ENCODE measurements at places on chromosomes 11 and 22.
A peak's percentile ranks its signal among the peaks of the same experiment; 100 is the strongest.

DNA sequence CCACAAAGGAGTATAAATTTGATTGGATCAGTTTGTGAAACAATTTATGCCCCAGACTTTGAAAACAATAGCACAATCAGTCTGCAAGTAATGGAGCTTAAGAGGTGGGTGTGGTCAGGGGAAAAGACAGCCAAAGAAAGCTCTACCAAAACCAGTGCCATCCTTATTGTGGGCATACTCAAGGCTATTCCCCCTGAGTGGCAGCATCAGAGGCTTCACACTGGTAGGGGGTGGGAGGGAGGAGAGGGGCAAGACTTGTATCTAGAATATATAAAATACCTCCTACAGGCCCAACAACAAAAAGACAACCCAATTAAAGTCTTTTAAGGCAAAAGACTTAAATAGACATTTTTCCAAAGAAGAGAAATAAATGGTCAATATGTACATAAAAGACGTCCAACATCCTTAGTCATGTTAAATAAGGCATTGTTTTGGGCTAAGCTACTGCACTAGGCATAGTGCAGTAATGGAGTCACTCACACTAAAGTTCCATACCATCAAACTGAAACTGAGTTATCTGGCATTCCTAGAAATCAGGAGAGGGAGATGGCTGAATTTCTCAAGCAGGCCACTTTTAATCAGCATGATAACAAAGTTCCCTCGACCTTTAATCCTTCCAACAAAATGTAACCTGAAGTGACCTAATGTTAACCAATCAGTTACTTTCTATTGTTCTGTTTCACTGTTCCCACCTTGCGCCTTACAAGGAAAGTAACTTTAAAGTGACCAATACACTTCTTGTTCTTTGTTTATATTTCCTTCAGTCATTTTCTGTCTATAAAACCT lies 24.8 kb downstream of the NARS2 start:
- H3K27ac ChIP-seq = no peak overlapping the region
- no peak overlapping the region for H3K4me3 ChIP-seq
- H3K36me3 ChIP-seq = no peaks in the 10 kb centered on the region
- no peak for DNase-seq
- no peaks in the 10 kb centered on the region for H3K4me1 ChIP-seq

GRCh38 chr11:64745189-64745520 lies 1.2 kb upstream of the RASGRP2 start:
- peaks cover 20% of the 10 kb centered on the region for H3K36me3 ChIP-seq
- no peaks in the 10 kb centered on the region for H3K27me3 ChIP-seq
- H3K4me3 ChIP-seq = peak overlapping the region; percentile 88
- H3K27ac ChIP-seq = peak overlapping the region; percentile 99

- H3K27me3 ChIP-seq = no peaks in the 10 kb centered on the region
- H3K4me3 ChIP-seq = no peak overlapping the region
- DNase-seq = no peak
- peaks cover 8% of the 10 kb centered on the region for H3K4me1 ChIP-seq
- H3K36me3 ChIP-seq = no peaks in the 10 kb centered on the region
Measured at GRCh38 chr11:117426941-117427340, 99.3 kb downstream of the CEP164 start.

- H3K4me1 ChIP-seq = peaks cover 17% of the 10 kb centered on the region
- no peaks in the 10 kb centered on the region for H3K27me3 ChIP-seq
- peak; percentile 42 for DNase-seq
- no peaks in the 10 kb centered on the region for H3K36me3 ChIP-seq
- H3K4me3 ChIP-seq = peak within 1 kb of the TSS; percentile 67
Measured at GRCh38 chr22:30694640-30695350, at the start of gene OSBP2. Gene OSBP2, plus strand, starts transcription at chr22:30694874. Its CDS starts 36 bp downstream, at chr22:30694910.

DNA sequence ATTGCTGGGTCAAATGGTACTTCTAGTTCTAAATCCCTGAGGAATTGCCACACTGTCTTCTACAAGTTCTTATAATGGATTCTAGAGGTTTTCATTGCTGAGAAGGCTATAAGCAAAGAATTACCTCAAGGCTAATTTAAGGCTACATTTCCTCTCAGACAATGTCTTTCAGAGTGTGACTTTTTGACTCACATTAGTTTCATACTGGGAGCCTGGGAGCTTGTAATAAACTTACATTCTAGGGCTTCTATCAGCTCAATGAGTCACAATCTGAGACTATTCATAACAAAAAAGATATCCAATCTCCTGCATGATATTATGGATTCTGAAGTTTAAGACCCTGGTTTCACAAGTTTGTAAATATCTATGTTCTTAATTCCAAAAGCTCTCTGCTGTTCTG lies 408.7 kb downstream of the LRRC4C start:
- no peaks in the 10 kb centered on the region for H3K36me3 ChIP-seq
- no peaks in the 10 kb centered on the region for H3K4me1 ChIP-seq
- H3K27me3 ChIP-seq = no peaks in the 10 kb centered on the region
